ENCODE measurements at places on chromosomes 7 and 10.

- DNase-seq = no peak
Observed at GRCh38 chr7:151140826-151141225, 26.7 kb downstream of the GBX1 start.

DNA sequence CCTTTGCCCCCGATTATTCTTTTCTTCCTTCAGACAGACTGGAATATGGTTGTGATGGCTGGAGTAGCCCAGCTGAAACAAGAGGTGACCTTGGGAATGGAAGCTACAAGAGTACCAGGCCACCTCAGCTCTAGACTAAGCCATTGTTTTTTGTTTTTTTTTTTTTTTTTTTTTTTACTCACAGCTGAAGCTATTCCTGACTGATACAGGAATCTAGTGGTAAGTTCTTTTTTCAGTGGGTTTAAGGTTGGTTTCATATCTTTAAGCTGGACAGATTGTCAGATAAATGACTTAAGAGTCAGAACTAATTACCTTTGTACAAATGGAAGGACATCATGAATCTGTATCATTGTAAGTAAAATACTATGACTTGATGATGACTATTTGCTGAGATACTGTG is 30.2 kb upstream of the PTPN12 start:
- DNase-seq = no peak

DNA sequence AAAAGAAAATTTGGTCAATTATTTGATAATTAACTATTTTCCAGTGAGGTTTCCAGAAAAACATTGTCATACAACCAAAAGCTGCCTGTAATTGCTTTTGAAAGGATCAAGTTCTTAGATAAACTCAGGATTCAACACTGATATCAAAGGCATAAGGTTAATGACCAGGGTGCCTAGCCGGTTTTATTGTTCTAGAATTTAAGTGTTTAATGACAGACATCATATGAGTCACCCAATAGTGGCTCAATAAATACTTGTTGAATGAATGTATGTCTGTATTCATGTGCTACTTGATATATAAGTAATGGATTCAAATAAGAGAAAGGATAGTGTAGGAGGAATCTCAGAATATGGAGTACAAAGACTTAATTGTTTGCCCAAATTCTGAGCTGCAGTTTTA is 196.1 kb upstream of the LRGUK start:
- peak; percentile 15 for DNase-seq

GRCh38 chr7:43621729-43622448 is 39.0 kb downstream of the STK17A start:
- DNase-seq = no peak

DNA sequence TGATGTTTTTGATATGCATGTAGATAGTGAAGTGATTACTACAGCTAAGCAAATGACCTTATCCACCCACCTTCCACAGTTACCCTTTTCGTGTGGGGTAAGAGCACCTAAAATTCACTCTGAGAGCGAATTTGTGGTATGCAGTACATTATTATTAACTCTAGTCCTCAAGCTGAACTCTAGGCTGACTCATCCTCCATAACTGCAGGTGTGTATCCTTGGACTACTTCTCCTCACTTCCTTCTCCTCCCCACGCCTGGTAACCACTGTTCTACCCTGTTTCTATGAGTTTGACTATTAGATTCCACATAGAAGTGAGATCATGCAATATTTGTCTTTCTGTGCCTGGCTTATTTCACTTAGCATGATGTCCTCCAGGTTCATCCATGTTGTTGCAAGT is 484.6 kb downstream of the GATA3 start:
- no peak for DNase-seq

All from NCI-H1930 (cell line).